Stimulated activated naive CD4-positive, alpha-beta T cell treated with Interleukin-2 at 50 U/mL for 16 hours (primary cell): ENCODE measurements at places on chromosomes 12 and 14.

GRCh38 chr14:25048170-25049016, 1.6 kb downstream of the STXBP6 start:
- no peak for DNase-seq

- no peak for DNase-seq
Observed at GRCh38 chr12:98208816-98209215, 306.6 kb upstream of the TMPO start.

- no peak for DNase-seq
Observed at GRCh38 chr12:128823216-128823915, 392 bp downstream of the SLC15A4 start.

- no peak for DNase-seq
Observed at GRCh38 chr14:100673085-100673806, 53.4 kb upstream of the DLK1 start.

GRCh38 chr12:97995559-97995958, 519.8 kb upstream of the TMPO start:
- DNase-seq = no peak

DNA sequence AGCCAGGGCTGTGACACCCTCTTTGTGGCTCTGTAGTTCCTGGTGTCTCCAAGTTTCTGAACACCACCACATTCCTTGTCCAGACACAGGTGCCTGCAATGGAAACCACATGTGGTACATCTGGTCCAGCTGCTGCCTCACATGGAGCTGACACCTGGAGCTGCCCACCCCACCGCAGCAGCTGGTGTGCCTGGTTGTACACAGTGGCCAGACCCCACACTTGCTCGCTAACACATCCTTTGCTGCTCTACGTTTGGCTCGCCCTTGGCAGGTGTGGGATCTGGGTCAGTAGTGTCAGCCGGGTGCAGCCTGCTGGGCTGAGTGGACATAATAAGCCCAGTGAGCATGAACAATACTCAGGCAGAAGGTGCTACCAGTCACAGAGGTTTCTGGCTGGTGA, 198.9 kb downstream of the ADGRD1 start:
- DNase-seq = no peak

DNA sequence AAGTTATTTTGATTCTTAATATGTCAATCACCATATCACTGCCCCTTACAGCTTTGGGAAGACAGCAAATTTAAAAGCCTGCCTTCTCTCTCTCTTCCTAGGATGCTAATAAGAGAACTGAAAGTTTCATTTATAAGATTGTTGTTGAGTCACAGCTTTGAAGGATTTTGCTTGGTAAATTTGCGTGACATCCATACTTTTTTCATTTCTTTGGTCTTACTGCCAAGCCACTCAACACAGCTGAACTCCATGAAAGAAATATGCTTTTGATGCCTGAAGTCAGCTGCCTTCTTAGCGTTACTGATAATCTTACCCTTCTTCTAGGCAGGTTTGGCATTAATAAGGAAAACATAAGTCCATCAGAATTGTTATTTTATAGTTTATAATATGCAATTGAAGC, 155.0 kb downstream of the CRADD start:
- no peak for DNase-seq

DNA sequence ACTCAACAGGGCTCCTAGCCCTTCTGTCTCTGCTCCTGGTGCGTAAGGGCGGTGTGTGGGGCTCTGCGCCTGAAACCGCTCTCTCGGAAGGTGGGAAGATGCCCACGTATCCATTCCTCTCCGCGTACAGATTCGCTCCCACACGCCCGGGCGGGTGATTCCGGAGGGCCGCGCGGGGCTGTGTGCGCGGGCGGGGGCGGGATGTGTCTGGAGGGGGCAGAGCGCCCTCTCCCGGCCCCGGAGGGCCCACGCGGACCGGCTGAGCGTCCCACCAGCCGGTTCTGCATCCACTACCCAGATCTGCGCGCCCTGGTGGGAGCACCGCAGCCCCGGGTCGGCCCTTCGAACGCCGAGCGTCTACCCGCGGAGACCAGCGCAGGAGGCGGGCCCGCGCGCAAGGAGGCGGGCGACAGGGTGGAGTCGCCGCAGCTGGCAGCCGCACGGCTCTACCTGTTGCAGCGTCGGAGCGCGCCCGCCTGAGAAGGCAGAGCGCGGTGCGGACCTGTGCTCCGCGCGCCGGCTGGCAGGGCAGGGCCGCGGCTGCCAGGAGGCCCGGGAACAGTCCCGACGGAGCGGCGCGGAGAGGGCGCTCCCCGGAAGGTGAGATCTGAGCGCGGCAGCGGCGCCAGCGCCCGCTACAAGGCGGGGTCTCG, 1.4 kb upstream of the KCNK13 start:
- DNase-seq = peak; percentile 40

DNA sequence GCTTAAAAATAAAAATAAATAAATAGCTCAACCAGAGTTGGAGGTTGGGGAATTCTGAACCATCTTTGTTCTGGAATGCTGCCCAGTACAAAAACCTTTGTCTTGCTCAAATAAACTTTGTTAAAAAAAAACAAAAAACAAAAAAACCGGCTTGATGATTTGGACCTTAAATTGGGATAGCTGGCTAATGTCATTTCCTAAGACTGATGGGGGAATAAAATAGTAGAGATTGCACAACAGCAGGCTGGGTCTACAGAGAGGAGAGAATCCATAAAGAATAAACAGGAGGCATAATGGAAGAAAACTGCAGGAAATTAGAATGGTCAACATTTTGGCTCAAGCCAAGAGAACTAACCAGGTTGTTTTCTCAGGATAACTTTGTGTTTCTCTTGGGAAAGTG, 370.9 kb downstream of the AEBP2 start:
- DNase-seq = no peak

- no peak for DNase-seq
Observed at GRCh38 chr12:106552228-106552627, 30.6 kb upstream of the RFX4 start.

GRCh38 chr12:77392467-77393088, 327.2 kb upstream of the E2F7 start:
- DNase-seq = no peak

DNA sequence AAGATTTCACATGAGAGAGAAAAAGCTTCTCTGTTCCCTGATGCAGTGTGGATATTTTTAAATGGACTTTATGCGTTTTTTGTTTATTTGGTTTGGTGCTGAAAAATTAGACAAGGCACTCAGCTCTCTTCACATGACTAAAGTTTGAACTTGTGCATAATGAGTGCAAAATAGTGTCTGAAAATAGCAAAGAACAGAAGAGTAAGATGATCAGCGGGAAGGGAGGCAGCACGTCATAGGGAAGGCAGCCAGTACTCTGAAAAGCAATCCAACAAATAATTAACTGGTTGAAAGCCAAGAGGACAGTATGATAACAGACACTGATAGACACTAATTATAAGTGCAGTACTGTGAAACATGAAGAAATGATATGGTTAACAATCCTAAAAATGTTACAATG, 46.6 kb upstream of the CDKN3 start:
- DNase-seq = no peak

- no peak for DNase-seq
Observed at GRCh38 chr12:95411057-95411456, 62.9 kb upstream of the METAP2 start.

GRCh38 chr14:99597911-99598600, 6.0 kb downstream of the CCDC85C start:
- DNase-seq = no peak

DNA sequence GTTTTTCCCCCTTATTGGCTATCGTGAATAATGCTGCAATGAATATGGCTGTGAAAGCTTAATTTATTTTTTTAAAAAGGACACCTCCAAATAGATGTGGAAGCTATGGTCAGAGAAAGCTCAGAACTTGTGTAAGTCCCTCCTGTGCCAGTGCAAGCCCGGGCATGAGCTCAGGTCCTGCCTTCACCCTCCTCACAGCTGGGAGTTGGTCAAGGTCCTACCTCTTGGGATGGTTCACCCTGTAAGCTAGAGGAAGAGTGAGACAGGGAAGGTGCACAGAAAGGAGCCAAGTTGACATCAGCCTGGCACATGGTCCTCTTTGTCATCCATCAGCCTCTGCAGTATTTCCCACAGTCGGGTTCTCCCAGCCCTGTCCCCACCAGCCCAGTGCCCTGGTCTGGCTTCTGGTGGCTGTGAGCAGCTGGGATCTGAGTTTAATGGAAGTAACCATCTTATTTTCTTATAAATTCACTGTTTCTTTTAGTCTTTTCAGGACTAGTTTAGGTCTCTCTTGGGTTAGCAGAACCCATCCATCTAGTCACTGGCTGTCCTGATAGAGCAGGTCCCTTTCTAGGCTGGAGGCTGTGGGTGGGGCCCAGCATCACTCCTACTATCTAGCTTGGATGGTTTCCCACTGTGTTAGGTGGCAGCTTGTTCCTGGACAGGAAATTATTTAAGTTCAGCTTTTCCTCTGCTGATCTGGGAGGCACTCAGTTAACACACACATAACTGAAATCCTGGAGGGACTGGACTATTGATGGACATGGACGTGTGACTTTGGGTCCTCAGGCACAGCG, 11.8 kb upstream of the PLEKHG3 start:
- no peak for DNase-seq

- no peak for DNase-seq
Observed at GRCh38 chr12:106170285-106170684, 31.5 kb upstream of the NUAK1 start.

DNA sequence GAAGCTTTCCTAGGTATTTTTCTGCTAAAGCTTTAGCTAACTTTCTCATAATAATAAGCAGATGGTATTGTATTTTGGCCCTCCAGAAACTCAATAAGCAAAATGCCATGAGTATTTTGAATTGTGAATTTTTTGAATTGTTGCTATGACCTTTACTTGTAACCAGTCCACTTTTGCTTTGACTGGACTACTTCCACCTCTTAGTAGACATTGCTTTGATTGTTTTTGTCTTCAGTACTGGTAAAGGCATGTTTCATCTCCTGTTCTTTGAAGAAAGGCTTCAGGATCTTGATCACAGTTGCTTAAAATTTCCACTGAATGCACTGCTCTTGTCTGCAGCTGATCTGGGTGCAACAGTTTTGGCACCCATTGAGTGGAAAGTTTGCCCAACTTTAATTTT, 102.3 kb downstream of the TRMT5 start:
- no peak for DNase-seq

GRCh38 chr12:104486943-104487819, 30.4 kb downstream of the CHST11 start:
- DNase-seq = no peak

DNA sequence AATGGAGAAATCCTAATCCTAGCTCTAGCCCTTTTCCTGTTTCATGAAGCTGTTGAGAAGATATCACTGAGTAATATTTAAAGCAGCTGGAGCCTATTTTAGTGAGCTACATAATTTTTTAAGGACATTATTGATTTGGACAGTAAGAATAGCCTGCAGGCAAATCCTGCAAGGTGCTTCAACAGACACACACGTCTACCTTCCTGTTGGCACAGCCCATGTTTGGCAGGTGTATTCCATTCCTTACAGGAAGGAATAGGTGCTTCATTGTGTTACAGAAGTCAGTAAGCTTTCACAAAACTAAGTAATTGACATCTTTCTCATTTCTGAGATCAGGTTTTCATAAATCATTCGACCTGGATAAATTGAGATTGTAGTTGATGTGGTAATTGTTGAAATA, 50.6 kb downstream of the FOXA1 start:
- DNase-seq = no peak

DNA sequence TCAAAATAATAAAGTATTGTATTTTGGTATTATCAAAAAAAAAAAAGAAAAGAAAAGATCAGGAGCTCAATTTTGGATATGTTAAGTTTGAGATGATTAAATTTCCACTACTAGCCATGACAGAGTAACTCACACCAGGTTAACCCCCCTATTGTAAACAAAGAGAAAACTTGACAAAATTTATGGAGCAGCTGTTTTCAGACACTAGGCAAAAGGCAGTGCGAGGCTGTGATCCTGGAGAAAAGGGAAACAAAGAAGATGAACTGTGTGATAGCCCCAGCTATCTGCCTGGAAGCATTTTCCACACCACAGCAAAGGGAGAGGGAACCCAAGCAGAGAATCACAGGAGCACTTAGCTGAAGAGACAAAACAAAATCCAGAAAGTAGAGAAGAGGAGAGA, 145.0 kb downstream of the KIF21A start:
- DNase-seq = no peak

- no peak for DNase-seq
Observed at GRCh38 chr14:60565211-60565610, 56.3 kb downstream of the SIX6 start.

DNA sequence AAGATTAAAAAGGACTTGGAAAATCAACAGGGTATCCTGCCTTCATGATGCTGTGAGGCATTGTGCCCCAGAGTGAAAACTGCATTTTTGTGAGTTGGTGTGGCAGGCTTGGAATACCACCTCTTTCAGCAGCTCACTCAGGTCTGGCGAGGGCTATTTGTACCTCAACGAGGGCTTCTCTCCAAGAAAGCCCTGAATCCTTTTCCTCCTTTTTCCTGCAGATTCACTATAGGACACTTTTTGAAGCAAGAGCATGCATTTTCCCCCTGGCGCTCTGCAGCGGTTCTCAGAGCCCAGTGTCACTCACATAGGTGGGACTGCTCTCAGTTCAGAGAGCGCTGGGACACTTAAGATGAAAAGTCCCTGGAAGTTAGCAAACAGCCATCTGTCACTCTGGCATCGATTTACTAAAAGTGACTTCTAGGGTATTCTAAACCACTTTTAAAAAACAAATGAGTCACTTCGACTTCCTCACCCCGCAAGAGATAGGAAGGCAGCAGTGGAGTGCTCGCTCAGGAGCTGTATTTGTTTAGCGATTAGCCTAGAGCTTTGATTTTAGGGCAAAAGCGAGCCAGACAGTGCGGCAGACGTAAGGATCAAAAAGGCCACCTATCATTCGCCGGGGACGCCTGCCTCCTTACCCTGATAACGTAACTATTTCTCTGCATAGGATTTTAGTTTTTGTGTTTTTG, 782 bp upstream of the LGR5 start:
- no peak for DNase-seq

DNA sequence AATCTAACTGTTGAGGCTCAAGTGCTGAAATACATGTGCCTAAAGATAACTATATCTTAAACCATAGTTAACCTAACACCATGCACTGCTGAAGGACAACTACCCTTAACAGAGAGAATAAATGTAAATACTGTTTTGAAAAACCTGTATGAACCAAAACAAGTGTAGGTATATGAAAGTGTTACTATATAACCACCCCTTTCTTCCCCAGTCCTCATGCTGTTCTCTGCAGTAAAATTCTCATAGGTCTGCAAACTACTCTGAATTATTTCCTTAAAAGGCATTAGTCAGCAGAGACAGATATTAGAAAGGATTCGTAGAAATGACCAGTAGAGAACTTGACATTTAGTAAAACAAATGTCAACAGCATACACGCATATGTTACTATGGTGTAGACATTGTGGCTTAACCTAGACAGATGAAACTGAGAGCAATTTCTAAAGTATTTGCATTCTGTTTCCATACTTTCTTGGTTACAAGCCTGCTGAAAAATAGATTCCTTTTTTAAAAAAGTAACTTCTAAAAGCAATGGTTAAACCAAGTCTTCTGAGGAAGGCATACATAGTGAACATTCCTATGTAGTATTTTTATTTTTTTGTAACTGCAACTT, 13.9 kb downstream of the CSRP2 start:
- no peak for DNase-seq

DNA sequence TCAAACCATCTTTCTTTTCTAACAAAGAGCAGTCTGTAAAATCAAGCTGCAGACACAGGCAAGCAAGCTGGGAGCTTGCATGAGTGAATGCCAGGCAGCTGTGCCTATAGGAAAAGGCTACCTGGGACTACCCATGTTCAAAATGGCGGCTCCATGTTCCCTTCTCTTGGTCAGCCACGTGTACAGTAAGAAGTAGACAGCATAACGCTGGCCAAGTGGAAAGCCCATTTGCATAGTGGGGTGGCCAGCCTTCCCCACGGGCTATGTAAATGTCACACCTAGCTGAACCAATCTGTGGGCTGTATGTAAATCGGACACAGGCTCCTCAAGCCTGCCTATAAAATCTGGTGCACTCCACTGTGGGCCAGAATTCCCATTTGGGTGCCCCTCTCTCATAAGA, 117.1 kb downstream of the SYT10 start:
- DNase-seq = no peak
